Stimulated activated CD8-positive, alpha-beta memory T cell treated with anti-CD3 and anti-CD28 coated beads, Interleukin-4, amount 100 ng/mL, for 1 hour (primary cell): ENCODE measurements at places on chromosomes 4 and X.

DNA sequence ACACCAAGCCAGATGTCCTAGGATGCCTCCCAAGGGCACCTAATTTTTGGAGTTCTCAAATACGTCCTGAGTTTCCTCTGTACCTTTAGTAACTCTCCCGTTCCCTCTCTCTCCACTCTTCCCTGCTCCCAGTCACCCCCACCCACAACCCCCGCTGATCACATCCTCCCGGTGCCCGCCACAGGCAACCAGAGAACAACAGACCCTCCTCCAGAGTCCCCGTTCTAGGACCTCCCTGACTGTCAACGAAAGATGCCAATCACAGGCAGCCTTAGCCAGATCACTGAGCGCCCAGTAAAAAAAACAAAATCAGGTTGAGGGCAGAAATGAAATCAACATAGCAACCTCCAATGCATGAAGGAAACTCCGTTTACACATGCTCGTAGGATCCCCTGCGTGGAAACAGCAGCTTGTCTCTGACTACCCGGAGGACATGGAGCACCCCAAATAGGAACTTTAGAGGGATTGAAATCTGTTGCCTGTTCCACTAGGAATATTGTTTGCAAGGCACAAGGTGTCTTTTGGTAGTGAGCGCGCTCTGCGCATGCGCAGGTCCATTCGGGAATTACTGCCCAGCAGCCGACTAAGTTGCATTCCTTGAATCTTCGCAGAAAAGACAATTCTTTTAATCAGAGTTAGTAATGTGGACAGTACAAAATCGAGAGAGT, at the start of gene GABRB1:
GABRB1 (plus strand) TSS at position 557 of the 668 bp plus-strand sequence.
- DNase-seq, result no peak

DNA sequence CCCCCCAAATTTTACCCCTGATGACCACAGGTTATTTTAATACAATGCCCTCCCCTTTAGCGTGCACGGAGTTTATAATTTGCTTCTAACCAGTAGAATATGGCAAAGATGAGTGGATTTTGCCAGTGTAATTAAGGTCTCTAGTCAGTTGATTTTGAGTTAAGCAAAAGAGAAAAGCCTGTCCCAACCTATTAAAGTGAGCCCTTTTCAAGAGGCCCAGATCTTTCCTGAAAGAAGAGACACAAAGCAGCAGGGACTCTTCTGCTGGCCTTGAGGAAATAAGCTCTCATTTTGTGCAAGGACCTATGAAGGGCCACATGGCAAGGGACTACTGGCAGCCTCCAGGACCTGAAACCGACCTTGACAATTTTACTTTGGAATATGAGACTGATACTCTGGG, 61.9 kb upstream of the GABRG1 start:
- no peak for DNase-seq

- no peak for DNase-seq
These were observed 87.4 kb upstream of the GK2 start for GRCh38 chr4:79495447-79495846.

DNA sequence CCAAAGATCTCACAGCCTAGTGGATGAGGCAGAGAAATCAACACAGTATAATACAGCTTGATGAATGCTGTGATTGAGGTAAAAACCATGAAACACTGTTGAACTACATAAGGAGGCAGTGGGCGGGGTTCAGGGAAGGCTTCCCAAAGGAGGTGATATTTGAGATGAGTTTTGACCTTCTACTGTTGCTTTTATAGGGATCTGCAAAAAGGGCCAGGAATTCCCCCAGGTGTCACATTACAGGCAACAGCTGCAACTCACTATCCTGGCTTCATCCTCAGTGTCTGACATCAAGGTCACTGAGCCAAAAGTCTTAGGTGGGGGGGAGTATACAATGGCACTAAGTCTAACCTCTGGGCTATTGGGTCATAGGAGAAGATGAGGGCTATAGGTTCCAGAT, 185.7 kb upstream of the NRK start:
- DNase-seq, result no peak

- DNase-seq, result no peak
These were observed 64.7 kb upstream of the UXT start for GRCh38 chrX:47723689-47724088.

GRCh38 chr4:144739511-144740033, 93.6 kb downstream of the HHIP start:
- no peak for DNase-seq

DNA sequence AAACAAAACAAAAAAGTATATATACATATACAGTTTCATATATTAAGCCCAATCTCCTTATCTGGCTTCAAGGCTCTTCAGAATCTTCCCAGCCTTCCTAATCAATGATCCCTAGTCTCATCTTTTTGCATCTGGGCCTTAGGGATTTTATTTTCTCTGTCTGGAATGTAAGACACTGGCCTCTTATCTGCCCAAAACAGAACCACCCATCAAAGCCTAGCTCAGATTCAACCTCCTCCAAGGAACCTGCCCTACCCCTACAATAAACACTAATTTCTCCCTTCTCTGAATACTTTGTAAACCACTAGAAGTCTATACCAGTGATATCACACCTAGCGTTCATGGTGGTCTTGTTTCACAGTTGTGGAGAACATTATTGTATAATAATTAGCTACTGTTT, 23.2 kb upstream of the GAB1 start:
- DNase-seq, result no peak

DNA sequence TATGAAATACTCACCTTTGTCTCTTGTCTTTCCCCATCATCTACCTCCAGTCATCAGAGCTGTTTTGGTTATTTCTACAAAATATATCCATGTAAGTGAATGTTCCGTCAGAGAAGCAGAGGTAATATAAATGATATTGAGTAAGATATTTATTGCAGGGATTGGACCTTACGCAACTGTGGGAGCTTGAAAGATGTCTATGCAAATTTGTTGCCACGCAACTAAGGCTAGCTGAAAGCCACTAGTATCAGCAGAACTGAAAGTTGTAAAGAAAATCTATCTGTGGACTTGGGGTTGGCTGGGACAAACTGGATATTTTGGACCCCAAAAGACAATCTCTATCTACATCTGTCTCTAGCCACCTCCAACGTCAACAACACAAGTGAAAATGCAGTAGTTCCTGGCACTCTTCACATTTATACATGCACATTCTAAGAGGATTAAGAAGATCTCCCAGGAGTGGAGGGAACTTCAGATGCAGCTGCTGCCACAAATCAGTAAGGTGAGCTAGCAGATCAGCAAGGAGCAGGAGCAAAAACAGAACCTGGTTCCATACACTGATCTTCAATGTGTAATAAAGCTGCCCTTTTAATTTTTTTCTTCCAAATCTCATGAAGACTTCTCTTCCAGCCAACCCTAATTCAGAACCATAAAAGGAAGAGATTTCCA, 8.5 kb upstream of the CCSER1 start:
- no peak for DNase-seq

DNA sequence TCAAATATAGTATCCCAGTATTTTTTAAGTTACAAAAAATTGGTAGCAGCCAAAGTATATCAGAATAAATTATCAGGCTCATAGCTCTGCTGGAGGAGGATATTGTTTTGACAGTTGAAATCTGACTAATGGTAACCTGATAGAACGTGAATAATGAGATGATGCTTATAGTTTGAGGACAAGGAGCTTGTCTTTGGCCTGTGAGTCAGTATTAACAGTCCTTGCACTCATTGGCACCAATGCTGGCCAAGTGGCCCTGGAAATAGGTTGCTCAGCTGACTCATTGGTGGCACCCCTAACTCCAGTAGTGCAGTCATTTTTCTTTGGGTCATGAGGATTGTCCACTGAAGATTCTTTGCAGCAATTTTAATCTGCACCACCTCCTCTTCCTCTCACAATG, 203.3 kb upstream of the JADE1 start:
- no peak for DNase-seq

DNA sequence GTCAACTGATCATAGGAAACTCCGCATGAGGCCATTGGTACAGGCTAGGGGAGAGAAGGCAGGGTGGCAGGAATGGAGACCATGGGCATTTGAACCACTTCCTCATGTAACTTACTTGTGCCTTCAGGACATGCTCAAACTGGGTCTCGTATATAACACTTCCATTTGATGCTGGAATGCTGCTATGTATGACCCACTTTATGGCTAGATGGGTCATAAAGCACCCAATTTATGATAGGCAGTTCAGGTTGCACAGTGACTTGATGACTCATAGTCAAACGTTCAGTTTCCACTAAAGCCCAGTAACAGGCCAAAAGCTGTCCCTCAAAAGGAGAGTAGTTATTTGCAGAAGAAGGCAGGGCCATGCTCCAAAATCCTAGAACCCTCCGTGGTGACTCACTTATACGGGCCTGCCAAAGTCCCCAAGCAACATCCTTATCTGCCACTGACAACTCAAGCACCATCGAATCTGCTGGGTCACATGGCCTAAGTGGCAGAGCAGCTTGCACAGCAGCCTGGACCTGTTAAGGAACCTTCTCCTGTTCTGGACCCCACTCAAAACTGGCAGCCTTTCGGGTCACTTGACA, 236.4 kb downstream of the ZC4H2 start:
- no peak for DNase-seq

DNA sequence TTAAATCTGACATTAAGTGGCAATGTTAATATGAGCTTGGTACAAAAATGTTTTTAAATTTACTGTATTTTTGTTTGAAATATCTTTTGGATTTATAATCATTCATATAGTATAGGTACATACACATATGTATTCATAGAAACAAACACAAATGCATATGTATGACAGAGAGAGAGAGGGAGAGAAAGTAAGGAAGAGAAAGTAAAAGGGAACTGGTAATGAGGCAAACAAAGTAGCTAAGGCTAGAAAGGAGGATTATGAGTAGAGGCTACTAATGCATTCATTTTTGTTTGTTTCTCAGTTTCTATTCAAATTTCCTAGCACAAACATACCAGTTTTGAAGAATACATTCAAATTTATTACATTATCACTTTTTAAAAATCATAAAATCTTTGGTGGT, 132.4 kb downstream of the GLRA3 start:
- no peak for DNase-seq

DNA sequence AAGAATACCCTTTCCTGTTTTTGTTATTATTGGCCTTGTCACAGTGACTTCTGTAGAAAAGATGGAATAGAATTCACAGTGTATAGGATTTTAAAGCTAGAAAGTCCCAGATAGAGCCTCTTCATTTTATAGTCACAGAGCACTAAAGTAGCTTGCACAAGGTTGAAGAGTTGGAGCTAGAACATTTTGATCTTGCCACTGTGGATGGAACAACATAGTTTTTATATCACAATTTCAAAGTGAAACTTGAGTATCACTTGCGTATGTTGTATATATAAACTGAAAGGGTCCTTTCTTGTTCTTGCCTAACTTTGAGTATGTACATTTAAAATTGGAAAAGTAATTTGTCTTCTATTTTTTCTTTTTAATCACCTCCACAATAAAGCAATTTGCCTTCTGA, 2.7 kb downstream of the USO1 start:
- DNase-seq, result no peak
